GM23338 (cell line): ENCODE measurements at places on chromosomes 5 and 9. TPM values are rescaled to one million over a fixed set of nuclear protein-coding genes. Genes with fewer than 3 reads are reported as not detected.

Gene FGF18
- 0.56 TPM in 1 of 2 replicates, not detected in the other for total RNA-seq

Gene LCN10
- 0.45 and 9.8 TPM in 2 replicates for total RNA-seq

Gene TMEM215
- 1.2 and 1.3 TPM in 2 replicates for total RNA-seq

Gene TPM2
- total RNA-seq: 116 and 141 TPM in 2 replicates

Gene MEGF9
- 1.4 and 1.6 TPM in 2 replicates for total RNA-seq

Gene SARDH
- total RNA-seq: 9.8 and 10.4 TPM in 2 replicates

Gene NUTM2F
- 0.45 TPM in 1 of 2 replicates, not detected in the other for total RNA-seq

Gene SHISAL2B
- 3.9 and 12.3 TPM in 2 replicates for total RNA-seq

Gene CDC20B
- total RNA-seq: not detected in 2 replicates

Gene C1QTNF2
- 0.27 and 0.56 TPM in 2 replicates for total RNA-seq

Gene PTCH1
- 34.1 and 36.9 TPM in 2 replicates for total RNA-seq

Gene WWC1
- 27.8 and 33.2 TPM in 2 replicates for total RNA-seq
